ENCODE measurements at places on chromosomes 12 and 14.

DNA sequence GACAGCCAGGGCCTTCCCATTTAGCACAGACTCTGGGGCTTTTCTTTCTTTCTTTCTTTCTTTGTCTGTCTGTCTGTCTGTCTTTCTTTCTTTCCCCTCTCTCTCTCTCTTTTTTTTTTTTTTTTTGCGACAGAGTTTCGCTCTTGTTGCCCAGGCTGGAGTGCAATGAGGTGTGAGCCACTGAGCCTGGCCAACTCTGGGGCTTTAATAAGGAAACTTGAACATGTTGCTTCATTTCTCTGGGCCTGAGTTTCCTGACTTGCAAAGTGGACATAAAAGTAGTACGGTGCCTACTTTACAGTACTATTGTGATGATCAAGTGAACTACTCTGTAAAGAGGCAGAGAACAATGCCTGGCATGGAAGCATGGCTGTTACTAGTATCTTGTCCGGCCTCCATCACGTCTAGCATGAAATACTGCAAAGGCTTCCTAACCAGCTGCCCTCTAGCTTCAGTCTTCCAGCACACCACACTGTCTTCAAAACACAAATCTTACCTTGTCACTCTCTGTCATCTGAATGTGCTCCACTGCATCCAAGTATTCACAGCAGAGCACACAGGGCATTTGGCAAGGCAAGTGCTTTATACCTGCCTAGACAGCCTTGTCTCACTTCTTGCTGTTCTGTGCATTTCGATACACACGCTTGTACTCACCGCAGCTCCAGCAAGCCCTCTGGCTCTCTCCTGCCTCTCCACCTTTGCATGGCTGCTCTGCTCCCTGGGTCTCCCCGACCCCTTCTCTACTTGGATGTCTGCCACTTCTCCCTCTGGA, 96.7 kb downstream of the IRF2BPL start:
- no peak for DNase-seq

- peak; percentile 93 for DNase-seq
These were observed 762 bp downstream of the C12orf57 start for GRCh38 chr12:6944381-6945186.

DNA sequence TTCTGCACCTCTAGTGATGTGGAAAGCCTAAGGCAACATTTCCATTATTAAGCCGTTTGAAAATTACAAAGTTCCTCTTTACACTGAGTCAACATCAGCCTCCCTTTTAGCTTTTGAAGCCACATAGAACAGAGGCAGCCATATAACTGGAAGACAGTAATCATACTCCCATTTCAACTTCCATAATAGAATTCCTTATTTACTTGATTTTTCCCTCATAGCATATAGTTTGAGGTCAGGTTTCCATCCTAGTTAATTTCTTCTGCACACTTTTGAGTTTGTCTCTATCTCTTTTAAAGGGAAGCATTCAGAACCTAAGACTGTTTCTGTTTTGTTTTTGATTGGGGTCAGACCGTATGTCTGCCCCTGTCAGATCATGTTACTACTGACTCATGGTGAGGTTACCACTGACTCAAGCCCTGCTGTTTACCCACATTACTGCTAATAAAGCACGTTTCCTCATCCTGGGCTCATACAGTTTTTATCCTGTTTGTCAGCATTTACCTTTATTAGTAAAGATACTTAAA, 161.0 kb downstream of the SLC38A4 start:
- no peak for DNase-seq

GRCh38 chr14:62307844-62308243, 545.6 kb downstream of the SNAPC1 start:
- DNase-seq, result no peak

- DNase-seq, result no peak
These were observed 14.2 kb downstream of the PTGER2 start for GRCh38 chr14:52328276-52328675.

- DNase-seq, result no peak
These were observed 121.2 kb downstream of the CRACR2A start for GRCh38 chr12:3631759-3632158.

- no peak for DNase-seq
These were observed 95.4 kb downstream of the CCER1 start for GRCh38 chr12:90859591-90859990.

GRCh38 chr14:83316356-83316755, 1782.7 kb upstream of the SEL1L start:
- DNase-seq, result no peak

- no peak for DNase-seq
These were observed 1.2 kb upstream of the C1R start for GRCh38 chr12:7093486-7093885.

DNA sequence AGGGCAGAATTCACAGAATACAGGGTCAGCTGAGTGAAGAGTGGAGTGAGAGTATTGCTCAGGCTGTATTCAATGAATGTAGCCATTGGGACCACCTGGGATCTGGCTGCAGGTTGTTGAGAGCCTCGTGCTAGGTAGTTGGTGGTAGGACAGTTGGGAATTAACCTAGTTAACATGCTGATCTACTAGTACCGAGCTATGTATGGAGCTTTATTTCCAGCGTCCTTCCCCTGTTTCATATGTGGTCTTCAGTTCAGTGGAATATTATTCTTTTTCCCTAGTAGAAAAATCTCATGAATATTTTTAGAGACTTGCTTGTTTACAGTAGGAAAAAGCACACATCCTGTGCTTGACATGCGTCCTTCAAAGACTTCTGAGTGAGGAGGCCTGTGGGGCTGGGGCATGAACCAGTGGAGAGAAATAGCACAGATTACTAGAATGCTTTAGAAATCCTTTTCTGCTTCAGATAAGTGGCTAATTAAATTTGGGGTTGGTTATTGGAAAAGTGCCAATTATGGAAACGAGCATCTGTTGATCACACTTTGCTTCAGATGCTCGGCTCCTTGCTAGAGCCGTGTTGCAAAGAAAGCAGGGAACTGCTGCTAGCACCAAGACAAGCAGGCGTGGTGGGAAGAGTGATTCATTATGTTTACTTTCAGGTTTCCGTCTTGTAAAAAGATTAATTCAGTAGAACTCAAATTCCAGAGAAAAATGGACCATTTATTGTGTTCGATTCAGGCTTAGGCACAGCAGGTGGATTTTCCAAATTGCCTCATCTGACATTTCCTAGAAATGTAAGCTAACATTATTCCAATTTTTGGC, 53.6 kb downstream of the ARF6 start:
- no peak for DNase-seq

GRCh38 chr14:23864861-23865260, 88.7 kb upstream of the DHRS4 start:
- DNase-seq, result no peak

GRCh38 chr12:93407054-93407962, 29.6 kb downstream of the NUDT4 start:
- no peak for DNase-seq

GRCh38 chr14:101075025-101075800, 171.7 kb upstream of the RTL1 start:
- no peak for DNase-seq

DNA sequence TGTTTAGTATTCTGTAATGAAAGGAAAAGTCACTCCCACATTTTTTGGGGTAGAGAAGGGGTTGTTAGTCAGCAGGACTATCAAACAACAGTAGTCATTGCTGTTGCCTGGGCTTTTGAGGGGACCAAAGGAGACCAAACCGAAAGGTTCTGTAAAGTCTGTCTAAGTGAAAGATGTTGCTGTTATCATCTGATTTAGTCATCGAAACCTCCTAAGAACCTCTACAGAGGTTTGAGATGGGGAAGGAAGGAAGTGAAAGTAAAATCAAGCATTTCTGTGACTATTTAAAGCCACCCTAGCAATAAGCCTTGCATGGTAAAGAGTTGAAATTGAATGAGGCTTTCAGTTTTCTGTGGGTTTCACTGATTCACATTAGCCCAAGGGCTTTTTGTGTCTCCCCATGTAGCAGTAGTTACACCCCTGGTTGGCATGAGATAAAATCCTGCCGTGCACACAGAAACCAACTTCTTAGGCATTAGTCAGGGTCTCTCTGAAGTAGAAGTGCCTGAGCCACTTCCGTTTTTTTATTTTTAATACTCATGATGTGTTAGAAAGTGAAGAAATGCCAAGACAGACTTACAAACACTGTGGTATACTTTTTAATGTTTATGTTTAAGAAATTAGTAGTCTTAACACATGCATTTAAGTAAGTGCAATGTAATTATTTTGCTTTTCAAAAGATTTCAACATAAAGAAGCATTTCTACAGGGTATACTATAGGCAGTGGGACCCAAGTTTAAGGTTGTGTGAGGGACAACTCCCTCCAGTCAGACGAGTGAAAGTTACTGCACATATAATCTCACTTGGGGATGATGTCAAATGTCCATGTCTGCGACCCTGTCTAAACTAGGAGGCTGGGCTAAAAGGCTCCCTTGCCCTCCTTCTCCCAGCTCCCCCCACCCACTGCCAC, 50.4 kb downstream of the DYRK2 start:
- no peak for DNase-seq

- DNase-seq, result peak; percentile 20
These were observed 652 bp downstream of the BAZ1A start for GRCh38 chr14:34874386-34875030.

DNA sequence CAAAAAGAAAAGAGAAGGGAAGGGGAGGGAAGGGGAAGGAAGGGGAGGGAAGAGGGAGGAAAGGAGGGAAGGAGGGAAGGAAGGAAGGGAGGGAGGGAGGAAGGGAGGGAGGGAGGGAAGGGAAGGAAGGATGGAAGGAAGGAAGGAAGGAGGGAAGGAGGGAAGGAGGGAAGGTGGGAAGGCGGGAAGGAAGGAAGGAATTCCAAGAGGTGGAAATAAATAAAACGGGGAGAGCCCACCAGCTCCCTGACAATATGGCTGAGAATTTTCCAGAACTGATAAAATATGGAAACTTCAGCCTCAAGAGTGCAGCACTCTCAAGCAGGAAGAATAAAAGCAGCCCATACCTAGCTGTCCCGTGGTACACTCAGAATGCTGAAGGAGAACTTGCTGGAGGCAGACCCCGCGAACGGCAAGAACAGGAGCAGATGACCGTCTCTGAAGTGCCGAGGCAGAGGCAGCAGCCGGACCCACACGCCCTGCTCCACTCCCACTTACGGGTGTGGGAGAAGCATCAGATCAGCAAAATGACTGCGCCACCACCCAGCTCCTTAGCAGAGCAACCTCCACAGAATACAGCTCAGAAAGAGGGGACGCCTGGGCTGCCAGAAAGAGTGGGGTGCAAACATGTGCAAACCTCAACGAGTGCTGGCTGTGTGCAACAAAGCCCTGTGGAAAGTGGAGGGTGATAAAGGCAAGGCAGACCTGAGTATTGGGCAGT, 34.1 kb upstream of the INF2 start:
- no peak for DNase-seq

DNA sequence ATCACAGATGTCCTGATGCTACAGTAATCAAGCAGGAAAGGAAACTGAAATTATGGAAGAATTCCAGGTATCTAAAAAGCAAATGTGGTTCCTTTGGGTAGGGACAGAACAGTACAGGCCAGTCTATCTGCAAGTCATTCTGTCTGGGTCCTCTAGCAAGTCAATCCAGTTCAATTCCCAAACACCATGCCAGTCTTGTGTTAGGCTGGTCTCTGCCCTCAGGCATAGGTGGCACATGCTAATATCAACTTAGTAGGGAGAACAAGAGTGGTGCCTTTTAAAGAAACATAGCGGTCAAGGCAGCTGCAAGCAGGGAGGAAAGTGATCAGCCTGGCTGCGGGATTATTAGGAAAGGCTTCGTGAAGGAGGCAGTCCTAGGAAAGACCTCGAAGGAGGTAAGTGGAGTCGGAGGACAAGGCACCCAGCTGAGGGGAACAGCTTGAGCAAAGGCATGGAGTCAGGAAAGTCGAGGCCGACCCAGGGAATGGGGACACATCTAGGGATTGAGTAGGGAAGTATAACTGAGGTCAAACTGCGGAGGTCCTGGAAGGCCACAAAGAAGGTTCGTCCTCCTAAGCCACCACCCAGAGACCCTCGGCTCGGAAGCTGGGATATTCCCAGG, 3.8 kb upstream of the PLEKHG6 start:
- no peak for DNase-seq

GRCh38 chr12:49543914-49544815, 5.3 kb downstream of the KCNH3 start:
- DNase-seq, result no peak

DNA sequence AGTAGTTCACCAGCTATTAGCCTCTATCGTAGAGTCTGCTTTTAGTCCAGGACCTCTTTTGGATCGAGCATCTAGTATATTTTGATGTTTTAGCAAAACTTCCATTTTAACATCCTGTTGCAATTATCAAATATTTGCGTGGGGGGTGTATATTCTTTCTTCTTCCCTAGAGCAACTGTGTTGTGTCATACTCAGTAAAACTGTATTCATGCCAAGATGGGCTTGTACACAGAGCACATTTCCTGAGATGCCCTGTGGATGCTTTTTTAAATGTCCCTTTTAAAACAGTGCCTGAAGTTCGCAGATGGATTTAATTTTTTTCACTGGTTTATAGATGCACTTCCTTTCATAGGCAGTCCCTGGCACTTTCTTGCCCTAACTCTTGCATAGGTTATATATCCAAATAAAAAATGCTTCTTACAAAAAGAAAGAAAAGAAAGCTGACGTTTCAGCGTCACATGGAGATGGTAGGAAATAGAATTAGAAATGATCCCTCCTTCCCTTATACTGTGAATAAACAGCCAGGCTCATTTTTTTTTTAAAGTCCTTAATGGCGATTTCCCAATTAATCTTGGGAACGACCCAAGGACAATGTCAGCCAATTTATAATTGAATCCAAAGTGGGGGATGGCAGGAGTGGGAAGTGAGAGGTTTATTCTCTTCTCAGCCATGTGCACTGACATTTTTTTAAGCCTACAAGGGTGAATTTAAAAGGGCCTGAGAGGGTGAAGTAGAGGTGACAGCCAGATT, 247.0 kb downstream of the SLC41A2 start:
- no peak for DNase-seq
